ENCODE measurements at places on chromosomes 11 and 22.

- no peak for DNase-seq
Observed at GRCh38 chr11:62146476-62147200, 22.8 kb downstream of the INCENP start.

DNA sequence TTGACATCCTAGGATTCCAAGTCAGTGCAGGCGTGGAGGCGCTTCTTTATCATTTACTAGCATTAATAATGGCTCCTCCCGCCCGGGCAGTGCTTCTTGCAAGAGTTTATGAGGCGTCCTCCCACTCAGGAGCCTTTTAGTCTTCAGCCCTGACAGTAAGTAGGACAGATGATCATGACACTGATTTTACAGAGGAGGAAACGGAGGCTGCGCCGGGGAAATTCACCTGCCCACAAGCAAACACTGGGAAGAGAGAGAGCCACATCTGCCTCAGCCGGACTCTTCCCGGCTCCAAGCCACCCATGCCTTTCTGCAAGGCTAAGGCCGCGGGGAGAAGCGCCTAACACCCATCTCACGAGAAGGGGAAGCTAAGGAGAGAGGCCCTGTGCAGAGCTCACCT is 35.9 kb downstream of the KIAA0930 start:
- DNase-seq = no peak

- DNase-seq = no peak
Observed at GRCh38 chr11:11898648-11899047, 56.9 kb downstream of the USP47 start.

DNA sequence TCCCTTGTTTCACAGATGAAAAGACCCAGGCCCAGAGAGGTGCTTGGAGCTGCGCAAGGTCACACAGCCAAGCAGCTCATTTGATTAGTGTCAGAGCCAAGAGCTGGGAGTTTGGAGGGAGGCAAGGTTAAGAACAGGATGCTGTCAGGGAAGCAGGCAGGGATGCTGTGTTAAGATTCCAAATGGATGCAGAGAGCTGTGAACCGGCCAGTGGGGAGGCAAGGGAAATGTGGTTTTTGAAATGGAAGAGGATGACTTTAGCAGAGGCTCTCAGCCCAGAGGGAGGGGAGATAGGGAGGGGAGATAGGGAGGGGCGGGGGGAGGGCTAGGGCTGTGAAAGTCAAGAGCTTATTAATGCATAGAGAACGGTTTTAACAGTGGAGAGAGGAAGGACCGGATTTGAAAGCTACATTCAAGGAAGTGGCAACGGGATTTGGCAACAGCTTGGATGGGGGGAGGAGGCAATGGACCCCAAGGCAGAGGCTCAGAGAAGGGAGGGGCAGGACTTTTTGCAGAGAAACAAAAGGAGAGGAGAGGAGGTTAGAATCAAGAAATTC is 13.0 kb downstream of the RTN4RL2 start:
- DNase-seq = no peak

- no peak for DNase-seq
Observed at GRCh38 chr11:30487200-30487898, 98.8 kb downstream of the MPPED2 start.

- no peak for DNase-seq
Observed at GRCh38 chr11:79447038-79447786, 6.4 kb upstream of the TENM4 start.

GRCh38 chr11:117724104-117724503 is 72.9 kb downstream of the DSCAML1 start:
- DNase-seq = no peak

DNA sequence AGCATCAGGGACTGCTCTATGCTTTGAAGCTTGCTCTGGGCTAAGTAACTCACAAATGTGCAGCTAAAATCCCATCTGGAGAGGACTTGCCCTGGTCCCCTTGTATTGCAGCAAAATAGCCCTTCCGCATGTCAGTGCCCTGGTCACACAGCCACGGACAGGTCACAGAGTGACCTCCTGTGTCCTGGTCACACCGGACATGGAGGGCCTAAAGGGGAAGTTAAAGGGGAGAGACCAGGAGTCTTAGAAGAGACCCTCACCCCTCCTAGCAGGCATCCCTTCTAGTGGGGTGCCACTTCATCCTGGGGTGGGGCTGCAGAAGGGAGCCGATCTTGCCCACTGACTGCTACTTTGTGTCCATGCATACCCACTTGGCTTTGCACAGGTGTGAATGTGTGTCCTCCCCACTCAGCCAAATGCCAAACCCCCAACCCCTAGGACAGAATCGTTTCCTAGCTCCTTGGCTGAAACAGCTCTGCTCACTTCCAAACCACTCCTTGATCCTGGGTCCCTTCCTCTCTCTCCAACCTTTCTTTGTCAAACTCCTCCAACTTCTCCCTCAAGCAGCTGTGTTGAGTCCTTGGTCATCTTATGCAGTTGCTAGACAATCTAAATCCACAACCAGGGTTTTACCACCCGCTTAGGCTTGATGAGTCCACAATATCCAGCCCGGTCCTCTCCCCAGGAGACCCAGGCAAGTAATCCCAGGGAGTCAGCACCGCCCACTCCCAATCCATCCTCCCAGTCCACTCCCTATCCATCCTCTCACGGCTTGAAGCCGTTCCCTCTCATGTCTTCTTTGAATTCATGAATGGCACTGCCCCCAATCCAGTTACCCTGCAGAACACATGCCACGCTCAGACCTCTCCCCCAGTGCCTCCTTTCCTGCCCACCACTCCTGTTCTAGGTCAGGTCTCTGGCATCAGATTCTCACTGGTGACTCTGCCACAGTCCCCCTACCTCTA is 3.3 kb upstream of the FXYD6 start:
- DNase-seq = no peak

- DNase-seq = no peak
Observed at GRCh38 chr11:124483422-124483821, 37.9 kb upstream of the OR8B8 start.

DNA sequence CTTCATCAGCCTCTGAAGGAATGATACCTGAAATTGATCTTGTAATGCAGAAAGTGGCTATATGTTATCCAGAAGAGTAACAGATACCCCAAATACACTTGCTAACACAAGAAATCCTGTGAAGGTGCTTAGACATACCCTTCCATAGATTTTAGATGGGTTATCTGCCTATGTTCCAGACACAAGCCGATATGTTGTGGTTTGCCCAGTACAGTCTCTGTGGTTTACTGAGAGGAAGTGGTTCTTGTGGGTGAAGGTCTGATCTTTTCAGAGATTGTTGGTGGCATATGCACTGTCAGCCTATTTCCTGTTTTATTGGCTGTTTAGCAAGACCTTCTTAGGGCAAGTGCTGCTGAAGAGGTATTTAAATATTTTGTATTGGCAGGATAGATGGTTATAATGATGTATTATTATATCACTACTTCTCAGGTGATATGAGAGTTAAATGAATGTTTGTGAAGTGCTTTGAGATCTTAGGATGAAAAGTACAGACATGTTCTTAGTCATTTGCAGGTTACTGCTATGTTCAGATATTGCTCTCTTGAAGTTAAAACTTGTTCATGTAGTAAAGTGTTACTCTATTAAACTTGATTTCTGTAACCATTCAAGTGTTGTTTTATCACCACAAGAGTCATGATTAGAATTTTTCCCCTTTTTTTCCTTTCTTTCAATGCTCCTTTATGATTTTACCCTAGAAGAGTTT is 8.2 kb downstream of the ARHGEF12 start:
- DNase-seq = no peak

GRCh38 chr22:19088866-19089595 is 33.2 kb downstream of the DGCR2 start:
- no peak for DNase-seq

- no peak for DNase-seq
Observed at GRCh38 chr11:9943386-9944110, 279.7 kb downstream of the SWAP70 start.

DNA sequence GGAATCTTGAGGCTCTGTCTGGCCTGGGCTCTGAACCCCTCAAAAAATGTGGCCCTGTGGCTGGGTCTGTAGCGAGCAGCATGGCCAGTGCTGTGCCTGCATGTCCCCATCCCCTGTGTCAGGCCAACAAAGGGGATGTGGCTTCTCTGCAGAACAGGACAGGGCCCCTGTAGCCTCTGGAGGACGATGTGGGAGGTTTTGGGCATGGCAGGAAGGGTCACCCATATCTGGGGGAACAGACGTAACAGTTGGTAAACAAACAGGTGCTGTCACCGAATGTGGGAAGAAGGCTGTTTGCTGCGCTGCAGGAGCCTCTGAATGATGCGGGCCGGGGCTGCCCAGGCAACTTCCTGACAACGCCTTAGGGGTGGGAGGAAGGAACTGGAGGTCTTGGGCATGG is 35.0 kb downstream of the LRP5 start:
- DNase-seq = no peak

DNA sequence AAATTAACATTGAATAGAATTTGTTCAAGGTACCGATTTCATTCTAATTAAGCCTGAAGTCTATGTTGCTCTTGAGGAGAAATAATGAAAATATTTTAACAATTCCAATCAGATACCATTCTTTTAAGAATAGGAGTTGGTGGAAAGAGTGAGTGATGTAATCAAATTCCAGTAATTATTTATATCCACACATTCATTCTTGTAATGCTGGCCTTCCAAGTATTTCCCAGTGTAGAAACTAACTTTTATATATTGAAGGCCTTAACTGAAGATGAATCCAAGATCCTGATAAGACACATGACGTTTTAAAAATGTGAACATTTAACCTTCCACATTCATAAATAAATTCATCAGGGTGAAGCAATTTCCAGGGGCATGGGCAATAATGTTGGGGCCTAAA is 36.6 kb upstream of the PAX6 start:
- DNase-seq = no peak

DNA sequence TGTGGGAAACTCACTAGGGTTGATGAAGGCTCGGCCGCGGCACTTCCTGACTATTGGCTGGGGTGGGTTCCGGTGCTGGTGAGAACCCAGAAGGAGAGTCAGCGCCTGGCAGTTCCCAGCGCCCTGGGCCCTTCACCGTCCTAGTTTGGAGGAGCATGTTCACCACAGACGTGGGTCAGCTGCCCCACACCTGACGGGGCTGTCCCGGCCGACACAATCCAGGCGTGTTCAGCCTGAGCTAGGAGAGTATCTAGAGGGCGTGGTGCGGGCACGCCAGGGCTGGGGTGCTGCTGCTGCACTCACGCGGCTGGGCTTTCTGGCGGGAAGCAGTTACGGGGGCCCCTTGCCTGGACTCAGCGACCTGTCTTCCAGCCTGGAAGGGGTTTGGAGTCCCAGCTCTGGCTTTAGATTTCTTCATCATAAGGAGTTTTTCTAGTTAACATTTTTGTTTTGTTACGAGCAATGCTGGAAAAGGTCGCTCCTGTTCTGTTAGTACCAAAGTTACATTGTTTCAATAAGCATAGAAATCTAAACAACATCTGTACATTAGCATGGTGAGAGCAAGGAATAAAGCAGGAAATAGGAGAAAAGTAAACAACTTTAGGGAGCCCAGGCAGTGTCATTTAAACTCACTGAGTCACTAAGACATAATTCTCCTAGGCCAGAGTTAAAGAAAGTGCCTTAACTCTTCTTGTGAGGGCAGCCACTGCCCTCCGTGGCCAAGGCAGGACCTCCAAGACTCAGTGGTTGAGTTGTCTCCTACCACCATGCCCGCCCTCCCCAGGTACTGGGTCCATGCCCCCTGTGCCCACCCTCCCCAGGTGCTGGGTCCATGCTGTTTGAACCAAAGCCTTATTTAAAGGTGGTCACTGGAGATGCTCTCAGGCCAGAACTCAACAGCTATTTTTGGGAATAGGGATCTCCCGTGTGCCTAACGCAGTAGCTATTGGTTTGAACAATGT is 12.1 kb upstream of the ADORA2A start:
- no peak for DNase-seq

DNA sequence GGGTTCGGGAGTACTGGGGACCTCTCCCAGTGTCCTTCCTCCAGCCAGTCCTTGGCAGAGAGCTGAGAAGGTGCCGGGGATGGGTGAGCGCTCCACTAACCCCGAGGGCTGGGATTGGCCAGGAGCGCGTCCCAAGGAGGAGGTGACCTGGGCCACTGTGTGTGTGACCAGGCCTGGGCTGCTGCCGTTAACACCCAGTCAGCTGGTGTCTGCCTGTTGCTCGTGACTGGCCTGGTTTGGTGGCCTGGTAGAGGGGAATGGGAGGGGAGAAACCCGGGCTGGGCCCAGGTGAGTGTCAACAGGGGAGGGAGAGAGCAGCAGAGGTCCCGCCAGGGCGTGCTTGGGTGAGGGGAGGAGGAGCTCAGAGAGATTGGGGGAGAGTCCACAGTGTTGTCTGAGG is 29.9 kb upstream of the GRAMD4 start:
- no peak for DNase-seq

GRCh38 chr11:111562692-111563389 is 22.3 kb downstream of the LAYN start:
- DNase-seq = no peak

Measured in stimulated activated CD4-positive, alpha-beta T cell treated with anti-CD3 and anti-CD28 coated beads, Interleukin-15, amount 100 ng/mL, for 1 hour (primary cell).